ENCODE measurements at places on chromosomes 16 and 17. TPM values are rescaled to one million over a fixed set of nuclear protein-coding genes. Genes with fewer than 3 reads are reported as not detected.
A peak's percentile ranks its signal among the peaks of the same experiment; 100 is the strongest.

The TPPP3 gene
- total RNA-seq: 0.86 TPM

The ST6GALNAC2 gene
- 1.9 TPM for total RNA-seq

The HOXB6 gene
- total RNA-seq: 1.3 TPM

The ENPP7 gene
- not detected for total RNA-seq

The WNT9B gene
- under 0.01 TPM for total RNA-seq

The SALL1 gene
- 3.5 TPM for total RNA-seq

The INCA1 gene
- total RNA-seq: 0.97 TPM

The ADAP2 gene
- total RNA-seq: 3.0 TPM

The DHRS7C gene
- total RNA-seq: not detected

GRCh38 chr16:14354561-14355351 lies 275.3 kb downstream of the PARN start:
- peak; percentile 66 for DNase-seq

- DNase-seq: peak; percentile 24
Measured at GRCh38 chr17:27408891-27409290, 47.4 kb upstream of the KSR1 start.

GRCh38 chr16:62755938-62756337 lies 719.7 kb upstream of the CDH8 start:
- DNase-seq: no peak

GRCh38 chr16:84524346-84524920 lies 20.0 kb upstream of the MEAK7 start:
- DNase-seq: no peak

DNA sequence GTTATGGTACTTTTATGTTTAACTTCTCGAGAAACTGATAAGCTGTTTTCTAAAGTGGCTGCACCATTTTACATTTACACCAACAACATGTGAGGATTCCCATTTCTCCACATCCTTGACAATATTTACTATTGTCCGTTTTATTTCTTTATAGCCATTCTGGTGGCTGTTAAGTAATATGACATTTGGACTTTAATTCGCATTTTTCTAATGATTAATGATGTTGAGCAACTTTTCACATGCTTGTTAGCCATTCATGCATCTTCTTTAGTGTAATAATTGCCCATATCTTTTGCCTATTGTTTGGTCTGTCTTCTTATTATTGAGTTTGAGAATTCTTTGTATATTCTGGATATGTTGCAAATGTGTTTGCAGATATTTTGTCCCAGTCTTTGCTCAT lies 114.2 kb downstream of the DNAH9 start:
- DNase-seq: no peak

GRCh38 chr17:32697728-32698625 lies 178.9 kb downstream of the MYO1D start:
- DNase-seq: no peak

DNA sequence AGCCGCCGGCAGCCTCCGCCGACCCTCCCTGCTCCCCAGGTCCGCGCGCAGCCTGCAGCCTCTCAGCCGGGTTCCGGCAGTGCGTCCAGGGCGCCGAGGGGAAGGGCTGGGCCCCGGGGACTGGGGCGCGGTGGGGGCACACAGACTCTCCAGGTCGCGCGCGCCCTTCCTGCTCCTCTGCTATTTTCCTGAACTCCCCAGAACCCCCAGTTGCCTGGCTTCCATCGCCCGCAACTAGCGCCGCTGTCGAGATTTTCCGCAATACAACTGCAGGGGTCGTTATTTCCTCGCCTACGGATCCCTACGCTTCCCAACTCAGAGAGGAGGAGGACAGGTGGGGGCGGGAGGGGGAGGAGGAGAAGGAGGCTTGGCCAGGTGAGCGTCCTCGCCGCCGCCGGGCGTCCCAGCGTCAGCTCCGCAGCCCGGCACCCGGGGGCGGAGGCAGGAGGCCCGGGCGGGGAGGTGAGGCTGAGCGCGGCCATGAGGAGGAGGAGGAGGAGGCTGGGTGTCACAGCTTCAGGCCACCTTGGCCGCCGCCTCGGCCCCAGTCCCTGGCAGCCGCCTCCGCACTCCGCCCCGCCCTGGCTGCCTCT lies at the start of gene CA10:
Gene CA10 (minus strand): TSS at position 265 of the 593 bp plus-strand sequence.
- no peak for DNase-seq

- DNase-seq: peak; percentile 66
Measured at GRCh38 chr17:732067-732901, at the start of gene TLCD3A. TSS of gene TLCD3A (plus strand) at chr17:732596. CDS start at chr17:732648, 52 bp downstream.

GRCh38 chr17:72771734-72772133 lies 320.8 kb downstream of the SLC39A11 start:
- DNase-seq: no peak

DNA sequence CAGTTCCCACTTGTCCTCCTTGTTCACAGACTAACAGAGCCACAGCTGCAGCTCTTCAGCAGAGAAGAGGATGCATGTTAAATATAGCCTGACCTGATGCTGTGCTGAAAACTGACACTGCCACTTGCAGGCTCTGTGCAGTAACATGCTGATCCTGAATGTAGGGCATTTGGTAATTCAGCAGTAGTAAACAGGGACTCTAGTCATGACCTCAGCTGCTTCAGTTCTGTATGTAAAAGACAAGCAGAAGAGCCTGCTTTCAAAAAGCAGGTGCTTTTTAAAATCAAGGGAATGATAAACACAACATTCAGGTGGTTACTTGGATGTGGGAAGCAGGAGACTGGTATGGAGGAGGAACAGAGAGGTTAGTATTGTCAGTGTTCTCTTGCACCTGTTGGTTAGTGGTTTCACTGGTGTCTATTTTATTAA lies 33.8 kb downstream of the ESRP2 start:
- peak; percentile 39 for DNase-seq

DNA sequence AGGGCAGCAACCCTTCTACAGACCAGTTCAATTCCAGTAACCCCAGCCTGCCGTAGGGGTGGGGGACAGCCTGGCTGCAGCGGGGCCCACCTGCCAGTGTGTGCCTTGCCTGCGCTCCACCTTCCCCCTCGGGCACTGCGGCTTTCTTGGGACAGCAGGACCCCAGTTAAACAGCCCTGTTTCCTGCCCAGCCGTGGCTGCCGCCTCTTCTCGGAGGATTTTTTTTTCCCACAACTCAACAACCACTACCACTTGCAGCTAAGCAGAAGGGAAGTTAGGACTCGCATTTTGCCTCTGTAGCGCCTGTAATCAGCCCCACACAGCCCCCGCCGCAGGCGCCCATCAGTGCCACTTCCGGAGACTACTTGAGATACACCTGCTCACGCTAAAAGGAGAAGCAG lies 76.1 kb downstream of the RAI1 start:
- DNase-seq: no peak

DNA sequence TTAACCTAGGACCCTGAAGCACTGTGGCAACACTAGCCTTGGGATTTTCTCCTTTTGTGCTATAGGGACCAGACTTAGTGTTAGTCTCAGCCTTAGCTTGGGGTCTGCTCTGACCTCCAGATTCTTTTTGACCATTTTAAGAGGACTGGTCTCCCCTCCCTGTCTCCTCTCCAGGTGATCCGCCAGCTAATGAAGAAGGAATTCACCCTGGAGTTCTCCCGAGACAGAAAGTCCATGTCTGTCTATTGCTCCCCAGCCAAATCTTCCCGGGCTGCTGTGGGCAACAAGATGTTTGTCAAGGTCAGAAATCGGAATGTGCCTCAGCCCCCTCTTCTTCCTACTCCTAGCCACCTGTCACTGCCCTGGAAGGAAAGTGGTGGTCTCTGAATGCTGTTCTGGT lies 19.5 kb downstream of the ATP2A1 start:
- no peak for DNase-seq

DNA sequence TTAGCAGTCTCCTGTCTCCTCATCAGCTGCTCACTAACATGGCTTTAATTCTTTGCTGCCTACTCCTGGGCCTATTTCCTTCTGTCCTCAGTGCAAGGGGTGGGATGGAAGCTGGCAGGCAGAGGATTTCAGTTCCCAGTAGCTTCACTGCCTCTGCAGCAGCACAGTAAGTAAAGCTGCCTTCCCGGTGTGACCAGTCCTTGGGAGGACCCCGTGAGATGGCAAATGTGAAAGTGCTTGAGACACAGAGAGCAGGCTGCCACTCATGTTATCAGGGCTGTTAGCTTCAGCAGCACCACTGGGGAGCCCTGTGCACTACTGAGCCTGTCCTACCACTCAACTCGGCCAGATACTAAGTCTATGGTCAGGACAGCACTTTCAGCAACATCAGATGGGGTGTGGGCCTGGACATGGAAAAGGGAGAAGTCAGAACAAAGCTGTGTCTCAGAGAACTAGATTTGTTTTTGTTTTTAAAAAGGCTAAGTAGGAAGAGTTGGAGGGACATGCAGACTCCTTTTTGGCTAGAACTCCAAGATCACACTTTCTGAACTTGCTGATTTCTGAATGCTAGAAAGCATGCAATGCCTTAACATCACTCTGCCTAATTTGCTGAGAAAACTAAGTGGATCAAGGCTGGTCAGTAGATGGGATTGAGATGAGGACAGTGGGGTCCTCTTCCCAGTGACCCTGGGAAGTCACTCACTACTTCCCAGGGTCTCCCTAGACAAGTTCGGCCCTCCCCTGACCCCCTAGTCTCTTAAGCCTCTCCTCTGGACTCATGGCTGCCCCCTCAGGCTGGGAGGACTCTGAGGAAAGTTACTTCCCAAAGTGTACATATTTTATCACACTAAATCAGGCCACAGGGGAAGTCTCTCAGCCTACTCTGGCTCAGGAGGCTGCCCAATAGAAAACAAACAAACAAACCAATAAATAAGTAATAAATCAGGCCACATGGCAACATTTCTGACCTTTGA lies 1.1 kb downstream of the ACSF2 start:
- peak; percentile 33 for DNase-seq

DNA sequence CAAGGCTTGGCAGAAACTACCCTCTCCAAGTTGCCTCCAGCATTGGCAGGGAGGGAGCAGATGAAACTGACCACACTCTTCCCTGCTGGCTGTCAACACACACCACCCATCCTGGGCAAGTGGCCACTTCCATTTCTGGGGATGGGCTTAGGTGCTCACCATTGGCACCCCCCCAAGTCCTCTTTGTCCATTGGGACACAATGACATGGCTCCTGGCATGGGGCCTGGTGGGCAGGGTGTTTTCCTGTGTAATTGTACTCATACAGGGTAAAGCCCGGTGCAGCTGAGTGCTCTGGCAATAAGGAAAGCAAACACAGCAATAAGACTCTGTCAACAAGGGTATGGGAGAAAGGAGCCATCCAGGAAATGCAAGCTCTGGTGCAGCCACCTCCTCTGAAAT lies 22.6 kb downstream of the SCNN1B start:
- no peak for DNase-seq

- no peak for DNase-seq
Measured at GRCh38 chr16:54173490-54173889, 113.1 kb downstream of the IRX3 start.

GRCh38 chr16:4325253-4325758 lies 9.4 kb downstream of the GLIS2 start:
- DNase-seq: no peak

DNA sequence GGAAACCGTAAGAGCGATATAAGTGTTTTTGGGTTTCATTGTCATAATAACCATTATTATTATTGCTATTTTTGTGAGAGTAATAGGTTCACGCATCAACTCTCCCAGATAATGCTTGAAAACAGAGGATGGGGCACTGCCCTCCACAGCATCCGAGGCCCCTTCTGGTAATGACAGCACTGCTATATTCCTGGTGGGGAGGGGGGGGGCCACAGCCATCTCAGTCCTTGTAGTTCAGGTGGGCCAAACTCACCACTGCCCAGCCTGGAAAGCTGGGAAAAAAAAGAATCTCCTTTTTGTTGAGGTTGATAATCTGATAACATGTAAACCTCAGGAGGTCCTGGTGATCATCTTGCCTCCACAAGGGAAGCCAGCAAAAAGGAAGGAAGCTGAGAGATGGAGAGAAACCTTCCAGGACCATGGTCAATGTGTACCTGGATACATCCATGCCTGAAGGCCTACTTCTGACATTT lies 706 bp downstream of the C16orf95 start:
- no peak for DNase-seq

- DNase-seq: no peak
Measured at GRCh38 chr17:49936386-49936785, 32.6 kb upstream of the DLX4 start.

GRCh38 chr17:32882029-32882428 lies 5.1 kb upstream of the MYO1D start:
- no peak for DNase-seq

DNA sequence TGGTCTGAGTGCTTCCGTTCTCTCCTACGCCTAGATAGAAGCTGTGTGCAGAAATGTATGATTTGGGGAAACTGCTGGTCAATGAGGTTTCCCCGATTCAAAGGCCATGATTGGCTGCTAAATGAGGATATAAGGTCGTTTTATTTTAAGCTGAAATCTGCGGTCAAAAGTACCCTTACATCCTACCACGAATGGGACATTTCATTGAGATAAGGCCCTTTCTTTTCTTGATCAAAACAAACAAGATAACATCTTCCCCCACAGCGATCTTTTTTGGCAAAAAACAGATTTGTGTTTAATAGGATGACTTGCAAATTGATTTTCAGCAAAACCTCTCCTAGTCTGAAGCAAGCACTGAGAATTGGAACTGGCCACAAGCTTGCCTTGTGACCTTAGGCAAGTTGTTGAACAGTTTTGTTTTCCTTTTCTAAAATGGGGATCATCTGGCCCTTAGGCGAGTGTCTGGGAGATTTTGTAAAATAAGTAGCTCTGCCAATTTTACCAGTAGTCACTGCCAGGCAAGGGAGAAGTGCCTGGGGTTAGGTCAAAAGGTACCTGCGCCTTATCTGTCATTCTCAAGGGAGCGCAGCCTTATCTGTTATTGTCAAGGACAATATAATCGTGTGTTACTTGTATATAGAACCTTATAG lies 635 bp downstream of the SCPEP1 start:
- peak; percentile 57 for DNase-seq

- peak; percentile 68 for DNase-seq
Measured at GRCh38 chr17:49227436-49228261, 2.9 kb downstream of the PHOSPHO1 start.
